Fibroblast of skin of back (primary cell): ENCODE measurements at places on chromosomes 7 and 10.

GRCh38 chr10:63689768-63690167 is 168.6 kb downstream of the REEP3 start:
- DNase-seq = no peak

DNA sequence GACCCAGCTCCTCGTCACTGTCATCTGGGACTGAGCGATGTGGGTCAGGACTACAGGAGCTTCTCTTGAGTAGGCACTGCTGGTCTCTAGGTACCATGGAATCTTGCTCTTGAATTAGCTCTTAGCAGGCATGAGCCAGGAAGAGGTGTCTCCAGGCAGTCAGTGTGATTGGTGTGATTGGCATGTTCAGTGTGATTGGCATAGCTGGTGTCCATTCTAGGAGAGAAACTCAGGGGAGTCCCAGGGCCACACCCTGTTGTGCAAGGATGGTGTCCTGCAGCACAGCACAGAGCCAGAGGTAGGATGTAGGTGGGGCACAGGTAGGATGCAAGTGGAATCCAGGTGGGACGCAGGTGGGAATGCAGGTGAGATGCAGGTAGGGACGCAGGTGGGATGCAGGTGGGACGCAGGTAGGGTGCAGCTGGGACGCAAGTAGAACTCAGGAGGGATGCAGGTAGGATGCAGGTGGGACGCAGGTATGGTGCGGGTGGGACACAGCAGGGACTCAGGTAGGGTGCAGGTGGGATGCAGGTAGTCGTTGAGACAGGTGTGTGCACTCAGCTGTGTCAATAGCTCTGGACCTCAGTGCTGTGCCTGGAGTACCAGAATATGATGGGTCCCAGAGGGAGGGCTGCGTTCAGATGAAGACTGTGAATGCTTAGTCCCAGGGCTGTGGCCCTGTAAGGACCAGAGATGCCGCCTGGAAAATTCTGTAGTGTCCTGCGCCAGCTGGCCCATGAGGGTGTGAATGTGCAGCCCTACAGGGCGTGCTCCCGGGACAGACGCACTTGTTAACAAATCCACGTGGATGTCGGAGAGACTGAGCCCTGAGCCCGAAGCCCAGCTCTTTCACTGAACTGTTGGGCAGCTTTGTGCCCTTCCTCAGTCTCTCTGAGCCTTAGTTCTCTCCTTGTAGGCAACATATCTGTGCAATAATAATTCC is 248.2 kb upstream of the PITRM1 start:
- no peak for DNase-seq

- DNase-seq = peak; percentile 91
Measured at GRCh38 chr7:85172530-85172941, 14.3 kb downstream of the SEMA3D start.

DNA sequence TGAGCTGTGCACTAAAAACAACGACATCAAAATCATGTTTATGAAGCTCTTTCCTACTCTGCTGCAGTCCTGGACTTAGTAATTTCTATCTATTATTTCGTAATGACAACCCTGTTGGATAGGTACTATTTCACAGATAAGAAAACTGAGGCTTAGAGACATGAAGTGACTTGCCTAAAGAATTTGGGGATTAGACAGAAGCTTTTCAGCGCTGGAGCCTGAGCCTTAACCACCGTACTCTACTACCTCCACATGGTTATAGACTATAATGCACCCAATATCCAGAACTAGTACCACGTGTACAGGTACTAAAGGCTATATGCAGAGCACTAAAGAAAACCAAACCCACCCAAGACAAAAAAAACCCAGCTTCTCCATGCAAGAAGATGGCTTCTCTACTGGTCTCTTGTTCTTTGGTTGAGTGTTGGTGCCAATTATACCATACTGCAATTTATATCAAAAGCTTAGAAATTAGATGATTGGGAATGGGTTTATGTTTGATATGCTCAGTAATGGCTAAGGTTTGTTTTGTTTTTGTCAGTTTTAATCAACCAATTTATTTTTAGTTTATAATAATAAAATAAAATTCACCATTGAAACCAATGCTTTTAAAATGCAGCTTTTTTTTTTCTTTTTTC is 6.5 kb upstream of the SNX10 start:
- DNase-seq = no peak

- no peak for DNase-seq
Measured at GRCh38 chr10:8993864-8994263, 939.4 kb downstream of the GATA3 start.

DNA sequence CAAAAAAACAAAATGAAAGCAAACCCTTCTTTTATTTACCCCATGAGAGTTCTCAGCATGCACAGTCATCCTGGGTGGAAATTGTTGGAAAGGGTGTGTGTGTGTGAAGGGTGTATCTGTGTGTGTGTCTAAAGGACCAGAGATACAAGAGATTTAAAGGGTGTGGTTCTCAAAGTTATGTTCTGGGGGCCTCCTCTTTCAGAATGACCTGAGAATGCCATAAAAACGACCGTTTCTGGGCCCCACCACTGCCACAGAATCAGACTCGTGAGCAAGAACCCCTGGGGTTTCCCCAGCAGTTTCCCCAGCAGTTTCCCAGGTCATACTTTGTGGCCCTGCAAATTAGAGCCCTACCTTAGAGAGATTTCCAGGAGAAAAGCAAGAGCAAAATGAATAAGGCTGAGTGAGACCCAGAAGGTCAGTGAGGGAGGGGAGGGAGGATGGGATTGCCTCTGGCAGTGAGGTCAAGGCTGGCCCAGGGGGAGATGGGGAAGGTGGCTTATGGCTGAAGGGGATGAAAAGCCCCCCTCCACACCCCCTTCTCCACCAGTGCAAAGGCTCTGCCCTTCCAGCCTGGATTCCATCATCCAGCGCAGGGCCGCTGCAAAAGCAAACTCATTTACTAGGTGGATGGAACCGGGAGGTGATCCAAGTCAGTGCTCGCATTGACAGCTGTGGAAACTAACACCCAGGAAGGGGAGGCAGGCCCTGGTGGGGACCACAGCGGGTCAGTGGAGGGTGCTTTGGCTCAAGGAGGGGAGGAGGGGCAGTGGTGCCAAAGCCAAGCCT is 10.2 kb downstream of the PYROXD2 start:
- peak; percentile 67 for DNase-seq

GRCh38 chr10:59753267-59753666 is at the start of gene MRLN:
TSS of gene MRLN (minus strand) at chr10:59753455.
- DNase-seq = no peak

DNA sequence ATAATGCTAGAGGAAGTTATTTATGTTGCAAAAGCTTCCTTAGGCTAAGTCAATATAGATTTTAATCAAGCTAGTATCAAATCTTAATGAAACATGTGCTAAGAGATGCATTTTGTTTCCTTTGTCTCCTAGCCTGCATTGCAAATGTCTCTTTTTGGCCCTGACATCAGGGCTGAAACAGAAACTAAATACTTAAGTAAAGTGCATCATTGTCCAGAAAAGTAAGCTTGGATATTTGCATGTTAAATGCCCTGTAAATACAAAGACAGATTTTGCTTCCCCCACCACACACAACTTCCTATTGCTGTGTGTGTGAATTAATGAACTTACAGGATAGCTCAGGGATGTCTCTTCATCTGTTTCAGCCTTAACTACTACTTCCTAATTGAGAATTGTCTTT is 10.0 kb upstream of the STAMBPL1 start:
- no peak for DNase-seq

- DNase-seq = no peak
Measured at GRCh38 chr7:23345601-23346000, 46.5 kb downstream of the MALSU1 start.

GRCh38 chr10:47454008-47454779 is 29.7 kb downstream of the ANXA8 start:
- no peak for DNase-seq

- no peak for DNase-seq
Measured at GRCh38 chr7:156219307-156220077, 407.2 kb upstream of the SHH start.

DNA sequence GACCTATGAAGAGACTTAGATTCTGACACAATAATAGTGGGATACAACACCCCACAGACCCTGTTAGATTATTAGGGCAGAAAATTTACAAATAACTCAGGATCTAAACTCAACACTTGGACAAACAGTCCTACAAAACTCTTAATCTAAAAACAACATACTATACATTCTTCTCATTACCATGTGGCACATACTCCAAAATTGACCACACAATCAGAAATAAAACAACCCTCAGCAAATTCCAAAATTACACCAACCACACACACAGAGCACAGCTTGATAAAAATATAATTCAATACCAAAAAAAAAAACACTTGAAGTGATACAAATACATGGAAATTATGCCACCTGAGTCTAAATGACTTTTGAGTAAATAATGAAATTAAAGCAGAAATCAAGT is 7.8 kb downstream of the ZNF680 start:
- peak; percentile 45 for DNase-seq

- DNase-seq = no peak
Measured at GRCh38 chr7:36535866-36536664, 146.4 kb downstream of the ANLN start.

GRCh38 chr7:84336303-84336702 is 141.7 kb upstream of the SEMA3A start:
- DNase-seq = peak; percentile 47

GRCh38 chr7:99027241-99027640 is 116.7 kb downstream of the SMURF1 start:
- no peak for DNase-seq

DNA sequence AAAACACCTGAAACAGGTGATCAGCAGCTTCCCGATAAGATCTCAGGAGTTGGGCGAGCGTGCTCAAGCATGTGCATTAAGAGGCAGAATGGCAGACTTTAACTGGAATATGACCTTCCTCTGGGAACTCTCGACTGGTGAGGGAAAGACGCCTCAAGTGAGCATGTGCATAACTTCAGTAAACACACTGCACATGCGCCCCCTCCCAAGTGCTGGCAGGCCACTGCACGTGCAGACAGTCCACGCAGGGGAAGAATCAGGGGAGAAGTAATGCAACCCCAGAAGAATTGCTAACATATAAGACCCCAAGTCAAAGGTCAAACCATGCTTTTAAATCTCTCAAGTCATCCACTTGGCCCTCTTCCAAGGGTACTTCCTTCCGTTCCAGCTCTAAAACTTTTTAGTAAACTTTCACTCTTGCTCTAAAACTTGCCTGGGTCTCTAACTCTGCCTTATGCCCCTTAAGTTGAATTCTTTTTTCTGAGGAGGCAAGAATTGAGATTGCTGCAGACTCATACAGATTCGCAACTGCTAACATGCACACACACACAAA is 541.0 kb downstream of the TNS3 start:
- DNase-seq = no peak

- no peak for DNase-seq
Measured at GRCh38 chr7:93980744-93981479, 23.2 kb downstream of the BET1 start.

- no peak for DNase-seq
Measured at GRCh38 chr7:143385891-143386781, 5.0 kb downstream of the ZYX start.

- DNase-seq = no peak
Measured at GRCh38 chr7:45187946-45188411, 30.4 kb downstream of the RAMP3 start.

GRCh38 chr10:86298501-86299001 is 68.0 kb downstream of the GRID1 start:
- no peak for DNase-seq

GRCh38 chr7:29243910-29244655 is 49.5 kb downstream of the CHN2 start:
- DNase-seq = no peak

DNA sequence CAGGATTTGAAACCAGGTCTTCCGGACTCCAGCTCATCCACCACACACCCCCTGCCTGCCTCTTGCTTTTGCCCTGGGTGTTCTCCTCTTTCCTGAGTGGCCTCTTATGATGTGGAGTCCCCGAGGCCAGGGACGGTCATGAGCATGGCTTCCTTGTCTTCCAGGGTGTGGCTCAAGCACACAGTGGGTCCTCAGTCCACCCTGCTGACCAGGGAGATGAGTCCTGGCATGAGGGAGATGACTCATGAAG is 32.8 kb downstream of the DNAJB12 start:
- no peak for DNase-seq

- DNase-seq = peak; percentile 23
Measured at GRCh38 chr10:127228195-127228787, 31.9 kb upstream of the INSYN2A start.

DNA sequence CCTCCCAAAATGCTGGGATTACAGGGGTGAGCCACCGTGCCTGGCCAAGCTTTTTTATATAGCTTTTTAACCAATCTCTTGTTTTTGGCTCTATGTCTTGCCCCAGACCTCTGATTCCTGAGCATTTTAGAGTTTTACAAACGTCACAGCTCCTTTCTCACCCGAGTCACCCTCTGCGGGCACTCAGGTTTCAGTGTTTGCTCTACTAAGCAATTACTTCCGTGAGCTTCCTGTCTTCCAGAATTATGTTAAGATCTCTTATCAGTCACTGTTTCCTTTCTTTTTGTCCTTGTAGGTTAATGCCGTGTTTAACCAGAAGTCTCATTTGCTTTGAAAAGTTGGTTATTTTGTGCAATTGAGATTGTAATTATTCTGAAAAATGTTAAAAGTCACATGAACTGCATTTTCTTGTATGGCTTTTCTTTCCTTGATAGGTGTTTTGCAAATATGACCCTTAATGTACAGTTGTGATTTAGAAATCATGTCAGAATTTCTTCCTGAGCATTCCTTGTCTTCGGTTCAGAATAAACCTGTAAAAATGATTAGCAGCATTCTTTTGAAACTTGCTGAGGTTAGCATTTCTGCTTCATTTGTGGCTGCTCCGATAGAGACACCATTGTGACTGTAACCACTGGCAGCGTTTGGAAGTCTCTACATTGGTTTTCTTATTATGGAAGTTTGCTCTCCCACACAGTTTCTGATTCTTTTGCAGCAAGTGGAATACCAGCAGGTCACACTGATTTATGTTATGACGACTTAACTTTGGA is 4.5 kb upstream of the HKDC1 start:
- no peak for DNase-seq

- no peak for DNase-seq
Measured at GRCh38 chr10:7133278-7133677, 277.6 kb downstream of the SFMBT2 start.

- no peak for DNase-seq
Measured at GRCh38 chr7:129265328-129265727, 40.5 kb downstream of the AHCYL2 start.

- no peak for DNase-seq
Measured at GRCh38 chr10:24128066-24128730, 80.7 kb upstream of the KIAA1217 start.

GRCh38 chr7:36615852-36616540 is 108.3 kb downstream of the AOAH start:
- DNase-seq = no peak

DNA sequence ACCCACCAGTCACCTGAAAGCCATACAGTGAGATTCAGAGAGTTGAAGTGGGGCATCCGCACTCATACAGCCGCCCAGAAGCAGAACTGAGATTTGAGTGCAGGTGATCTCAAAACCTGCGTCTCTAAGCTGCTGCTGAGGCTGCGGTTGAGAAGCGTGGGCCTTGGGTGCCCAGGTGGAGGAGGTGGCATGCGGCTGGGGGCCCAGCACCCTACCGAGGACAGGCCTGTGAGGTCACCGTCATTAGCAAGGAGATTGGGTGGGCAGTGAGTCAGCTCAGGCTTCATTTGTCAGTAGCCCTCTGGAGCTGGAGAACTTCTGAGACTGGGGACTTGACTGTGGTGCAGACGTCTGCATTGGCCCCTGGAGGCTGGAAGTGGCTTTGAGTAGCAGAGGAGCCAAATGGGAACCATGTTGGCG is 29.8 kb downstream of the ZMIZ1 start:
- peak; percentile 62 for DNase-seq

- DNase-seq = no peak
Measured at GRCh38 chr10:17368708-17369272, 85.6 kb downstream of the ST8SIA6 start.
